Epithelial cell of proximal tubule (primary cell): ENCODE measurements at places on chromosomes 12 and 14. TPM values are rescaled to one million over a fixed set of nuclear protein-coding genes. Genes with fewer than 3 reads are reported as not detected.

- no peak for DNase-seq
These were observed 480.9 kb upstream of the TMEM132C start for GRCh38 chr12:127785986-127786590.

DNA sequence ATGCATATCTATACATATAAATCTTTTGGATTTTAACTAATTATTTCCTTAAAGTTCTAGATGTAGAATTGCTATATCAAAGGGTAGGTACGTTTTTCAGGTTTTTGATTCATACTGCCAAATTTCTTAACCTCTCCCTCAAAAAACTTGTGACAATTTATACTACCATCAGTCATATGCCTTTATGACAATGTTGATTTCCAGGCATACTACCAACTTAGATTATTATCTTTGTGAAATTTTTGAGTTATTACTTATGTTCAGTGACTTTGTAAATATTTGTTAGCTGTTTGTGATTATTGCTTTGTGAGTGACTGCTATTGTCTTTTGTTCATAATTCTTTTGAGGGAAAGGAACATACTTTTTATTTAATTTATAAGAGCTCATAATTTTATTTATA is 107.0 kb downstream of the SLC38A6 start:
- DNase-seq = no peak

DNA sequence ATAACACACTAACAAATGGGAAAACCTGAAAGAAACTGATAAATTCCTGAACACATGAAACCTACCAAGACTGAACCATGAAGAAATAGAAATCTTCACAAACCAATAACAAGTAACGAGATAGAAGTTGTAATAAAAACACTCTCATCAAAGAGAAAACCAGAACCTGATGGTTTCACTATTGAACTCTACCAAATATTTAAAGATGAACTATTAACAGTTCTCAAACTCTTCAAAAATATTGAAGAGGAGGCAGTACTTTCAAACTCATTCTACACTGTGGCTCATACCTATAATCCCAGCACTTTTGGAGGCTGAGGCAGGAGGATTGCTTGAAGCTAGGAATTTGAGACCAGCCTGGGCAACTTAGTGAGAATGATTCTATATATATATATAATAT is 48.4 kb upstream of the TMTC2 start:
- no peak for DNase-seq

GRCh38 chr14:29636870-29637269 is 290.8 kb downstream of the PRKD1 start:
- DNase-seq = no peak

DNA sequence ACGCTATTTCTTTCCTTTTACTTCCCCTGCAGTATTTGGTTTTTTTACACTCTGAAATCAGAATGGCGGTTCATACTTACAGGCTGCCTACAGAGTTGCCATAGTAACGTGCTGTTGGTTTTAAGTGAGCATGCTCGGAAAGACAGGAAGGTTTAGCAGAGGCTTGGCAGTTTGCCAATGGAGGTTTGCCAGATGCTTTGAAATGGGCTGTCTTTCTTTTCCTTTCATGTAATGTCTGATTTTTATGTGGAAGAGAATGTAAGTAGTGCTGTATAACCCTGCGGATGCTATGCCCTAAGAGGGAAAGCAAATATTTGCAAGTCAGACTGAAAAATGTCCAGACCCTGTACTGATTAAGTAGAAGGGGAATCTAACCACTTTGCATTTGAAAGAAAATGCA is 32.8 kb downstream of the ARID4A start:
- peak; percentile 33 for DNase-seq

RPL10L gene
- total RNA-seq = not detected in 2 replicates

DNA sequence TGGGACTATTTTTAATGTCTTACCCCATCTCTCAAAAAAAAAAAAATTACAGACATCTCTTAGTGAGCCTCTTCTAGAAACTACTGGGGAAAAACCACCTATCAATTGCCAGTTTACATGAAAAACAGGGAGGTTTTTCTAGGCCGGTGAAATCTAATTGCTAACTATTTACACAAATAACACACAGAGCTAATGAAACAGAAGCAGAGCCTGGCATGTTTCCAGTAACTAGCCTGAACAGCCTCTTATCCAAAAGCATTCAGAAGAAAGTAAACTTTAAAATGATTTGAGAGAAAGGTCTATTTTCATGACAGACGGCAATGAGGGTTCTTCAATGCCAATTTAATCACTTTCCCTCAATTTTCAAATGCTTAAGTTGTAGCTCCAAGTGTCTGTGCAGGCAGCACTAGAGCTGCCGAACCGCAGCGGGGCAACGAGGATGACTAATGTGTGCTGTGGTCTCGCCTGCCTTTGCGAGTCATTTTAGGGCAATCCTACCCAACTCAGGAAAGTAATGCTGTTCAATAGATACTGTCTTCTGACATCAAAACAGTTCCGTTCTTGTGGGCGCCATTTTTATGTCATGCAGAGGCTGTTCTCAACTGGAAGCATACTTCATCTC is 84.6 kb downstream of the SETD3 start:
- no peak for DNase-seq

- no peak for DNase-seq
These were observed 5.7 kb downstream of the MAP3K9 start for GRCh38 chr14:70803321-70804310.

- DNase-seq = no peak
These were observed 23.4 kb downstream of the ALDH1L2 start for GRCh38 chr12:105060715-105061378.

DNA sequence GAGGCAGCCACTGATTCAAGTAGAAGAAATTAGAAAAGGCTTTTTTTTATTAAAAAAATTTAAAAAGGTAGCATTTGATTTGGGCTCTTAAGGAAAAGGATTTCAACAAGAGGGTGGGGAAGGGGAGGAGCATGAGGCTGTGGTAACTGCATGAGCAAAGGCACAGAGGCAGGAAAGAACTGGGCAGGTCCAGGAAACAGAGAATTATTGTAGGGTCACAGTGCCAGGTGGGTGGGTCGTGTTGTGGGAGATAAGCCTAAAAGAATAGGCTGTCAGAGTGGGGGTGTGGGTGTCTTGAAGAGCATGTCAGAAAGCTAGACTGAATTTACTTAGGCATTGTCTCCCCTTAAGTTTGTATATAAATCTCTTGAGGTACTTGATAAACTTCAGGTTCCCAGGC is 7.8 kb downstream of the LIMA1 start:
- DNase-seq = no peak
